ENCODE measurements at places on chromosomes 5 and 9.

DNA sequence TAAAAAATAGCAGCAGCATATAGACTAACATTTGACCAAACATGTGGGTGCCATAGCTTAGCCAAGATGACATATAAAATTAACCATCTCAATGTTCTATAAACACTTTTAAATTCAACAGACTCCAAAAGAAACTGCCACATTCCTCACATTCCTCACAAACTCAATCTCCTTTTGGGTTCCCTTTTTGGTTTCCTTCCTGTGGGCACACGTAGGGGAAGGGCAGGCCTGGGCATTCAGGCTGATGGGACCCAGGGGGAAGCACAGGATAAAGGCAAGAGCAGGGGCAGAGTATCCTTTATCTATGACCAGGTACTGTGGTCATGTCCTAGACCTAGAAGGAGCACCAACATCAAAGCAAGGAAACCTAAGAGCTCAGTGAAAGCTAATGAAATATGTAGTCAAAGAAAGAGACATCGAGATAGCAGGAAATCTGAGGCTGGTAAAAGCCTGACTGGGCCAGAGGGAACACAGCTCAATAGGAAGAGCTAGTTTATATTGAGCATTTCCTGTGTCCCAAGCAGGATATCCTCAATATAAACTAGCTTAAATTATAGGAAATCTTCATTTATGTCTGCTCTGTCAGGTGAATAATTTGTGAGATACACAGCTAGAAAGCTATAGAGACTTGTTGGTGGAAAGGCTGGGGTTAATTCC, 13.6 kb upstream of the ERAP1 start:
- no peak for DNase-seq

GRCh38 chr5:122036326-122036725, 41.7 kb downstream of the LOX start:
- no peak for DNase-seq

- DNase-seq, result no peak
These were observed 41.3 kb downstream of the RANBP17 start for GRCh38 chr5:170903075-170903474.

DNA sequence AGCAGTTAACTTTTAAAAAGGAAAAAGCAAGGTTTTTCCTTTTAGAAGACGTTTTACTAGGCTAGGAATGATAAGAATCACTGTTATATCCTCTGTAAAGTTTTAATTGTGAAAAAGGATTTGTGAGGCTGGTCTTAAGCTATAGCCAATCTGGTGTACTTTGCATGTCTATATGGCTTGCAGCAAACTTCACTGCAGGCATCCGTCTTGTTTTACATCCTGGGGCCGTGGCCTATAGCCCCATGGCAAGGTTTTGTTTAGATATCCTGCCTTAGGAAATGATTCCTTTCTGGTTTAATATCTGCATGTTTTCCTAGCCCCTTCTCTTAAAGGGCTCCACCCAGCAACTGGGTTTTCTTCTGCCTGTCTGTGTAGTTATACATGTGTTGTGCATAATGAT, 272.8 kb downstream of the ICE1 start:
- no peak for DNase-seq

DNA sequence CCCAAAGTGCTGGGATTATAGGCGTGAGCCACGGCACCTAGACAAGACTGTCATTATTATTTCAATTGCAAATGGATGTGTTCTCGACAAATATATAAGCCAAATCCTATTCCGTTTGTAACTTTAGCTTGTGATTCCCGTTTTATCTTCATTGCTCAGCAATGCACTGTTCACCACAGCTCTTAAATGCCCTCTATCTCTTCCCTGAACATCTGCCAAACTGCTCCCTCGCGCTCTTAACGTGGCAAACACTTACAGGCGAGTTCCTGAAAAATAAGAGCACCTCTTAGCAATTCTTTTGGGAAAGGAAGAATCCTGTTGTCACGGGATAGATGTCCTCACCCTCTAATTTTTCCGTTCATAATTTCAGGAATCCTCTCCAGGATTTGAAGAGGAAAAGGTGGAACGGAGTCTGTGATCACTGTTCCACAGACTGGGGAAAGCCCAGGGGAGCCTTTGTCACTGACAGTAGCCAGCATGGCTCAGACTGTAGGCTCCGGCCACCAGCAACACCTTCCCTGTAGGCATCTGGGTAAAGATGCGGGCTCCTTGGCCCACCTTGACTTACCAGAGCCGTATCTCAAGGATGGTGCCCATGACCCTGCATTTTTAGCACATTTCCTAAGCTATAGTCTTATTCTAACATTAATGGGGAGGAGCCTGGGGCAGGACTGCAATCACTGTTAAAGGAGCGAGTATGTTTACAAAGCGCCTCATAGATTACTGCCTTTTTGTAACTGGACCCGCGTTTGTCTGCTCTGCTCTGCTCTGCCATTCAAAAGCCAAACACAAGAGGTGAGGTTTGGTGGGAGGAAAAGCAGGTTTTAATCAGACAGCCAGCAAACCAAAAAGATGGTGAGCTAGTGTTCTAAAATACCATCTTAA, 20.2 kb upstream of the GNPDA1 start:
- no peak for DNase-seq

GRCh38 chr9:133059623-133060022, 2.2 kb upstream of the CEL start:
- no peak for DNase-seq

- DNase-seq, result no peak
These were observed 98.2 kb downstream of the MAP1B start for GRCh38 chr5:72205431-72206009.

DNA sequence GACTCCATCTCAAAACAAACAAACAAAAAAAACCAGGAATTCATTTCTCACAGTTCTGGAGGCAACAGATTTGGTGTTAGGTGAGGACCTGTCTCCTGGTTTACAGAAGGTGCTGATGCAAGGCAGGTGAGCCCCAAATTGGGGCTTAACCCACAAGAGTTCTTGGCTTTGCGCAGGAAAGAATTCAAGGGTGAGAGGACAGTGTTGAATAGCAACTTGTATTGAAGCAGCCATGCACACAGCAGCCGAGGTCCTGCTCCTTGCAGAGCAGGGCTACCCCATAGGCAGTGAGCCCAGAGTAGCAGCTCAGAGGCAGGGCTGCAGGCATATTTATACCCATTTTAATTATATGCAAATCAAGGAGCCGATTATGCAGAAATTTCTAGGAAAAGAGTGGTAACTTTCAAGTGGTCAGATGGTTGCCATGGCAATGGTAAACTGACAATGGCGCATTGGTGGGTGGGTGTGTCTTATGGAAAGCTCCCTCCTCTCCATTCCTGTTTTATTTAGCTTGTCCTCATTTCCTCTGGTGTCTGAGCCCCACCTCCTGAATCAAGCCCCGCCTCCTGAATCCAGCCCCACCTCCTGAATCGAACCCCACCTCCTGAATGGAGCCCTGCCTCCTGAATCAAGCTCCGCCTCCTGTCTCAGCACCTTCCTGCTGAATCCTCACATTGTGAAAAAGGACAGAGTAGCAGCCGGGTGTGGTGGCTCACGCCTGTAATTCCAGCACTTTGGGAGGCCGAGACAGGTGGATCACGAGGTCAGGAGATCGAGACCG, 34.5 kb upstream of the COL5A1 start:
- DNase-seq, result no peak

GRCh38 chr9:116156621-116157314, 3.2 kb downstream of the PAPPA start:
- no peak for DNase-seq

GRCh38 chr9:84821431-84821830, 151.9 kb downstream of the NTRK2 start:
- no peak for DNase-seq

GRCh38 chr5:165076686-165077085, 1571.3 kb downstream of the MAT2B start:
- no peak for DNase-seq

- DNase-seq, result peak; percentile 70
These were observed at the start of gene FGD3 for GRCh38 chr9:92947268-92948037. FGD3 (plus strand) TSS chr9:92947523; CDS start chr9:92976257, 28,734 bp downstream.

DNA sequence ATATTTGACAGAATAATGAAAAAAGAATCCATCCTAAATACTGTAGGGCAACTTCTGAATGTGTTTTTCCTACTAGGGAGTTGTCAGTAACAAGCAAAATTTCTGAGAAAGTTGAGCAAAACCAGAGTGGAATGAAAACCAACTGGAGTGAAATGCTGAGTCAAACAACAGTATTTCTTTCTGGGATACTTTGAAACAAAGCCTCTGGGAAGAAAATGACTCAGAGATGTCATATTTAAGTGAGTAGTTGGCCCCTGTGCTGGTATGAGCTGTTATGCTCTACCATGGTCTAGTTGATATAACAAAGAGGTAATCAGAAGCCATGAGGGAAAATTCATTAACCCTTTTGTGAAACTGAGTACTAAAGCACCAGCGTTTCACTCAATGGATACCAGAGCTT, 372.1 kb upstream of the C9orf72 start:
- DNase-seq, result no peak

GRCh38 chr5:56175021-56175420, 58.1 kb downstream of the ANKRD55 start:
- DNase-seq, result no peak

DNA sequence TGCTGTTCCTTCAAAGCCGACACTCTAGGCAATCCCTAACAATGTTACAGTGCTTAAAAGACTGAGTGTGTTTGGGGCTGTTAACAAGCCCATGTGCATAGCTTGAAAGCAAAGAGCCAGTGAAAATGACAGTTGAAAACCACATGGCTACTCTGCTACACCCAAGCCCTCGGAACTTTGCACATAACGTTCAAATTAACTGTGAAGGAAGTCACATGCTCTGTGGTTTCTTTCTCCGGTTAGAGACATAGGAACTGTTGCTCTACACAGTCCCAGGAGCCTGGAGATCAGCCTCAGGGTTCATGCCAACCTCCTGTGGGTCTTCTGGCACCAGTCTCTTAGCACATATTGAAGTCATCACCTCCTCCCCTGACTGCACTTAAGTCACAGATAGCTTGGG, 51.1 kb downstream of the C9orf152 start:
- DNase-seq, result no peak

GRCh38 chr5:144210655-144211054, 40.0 kb downstream of the KCTD16 start:
- no peak for DNase-seq

DNA sequence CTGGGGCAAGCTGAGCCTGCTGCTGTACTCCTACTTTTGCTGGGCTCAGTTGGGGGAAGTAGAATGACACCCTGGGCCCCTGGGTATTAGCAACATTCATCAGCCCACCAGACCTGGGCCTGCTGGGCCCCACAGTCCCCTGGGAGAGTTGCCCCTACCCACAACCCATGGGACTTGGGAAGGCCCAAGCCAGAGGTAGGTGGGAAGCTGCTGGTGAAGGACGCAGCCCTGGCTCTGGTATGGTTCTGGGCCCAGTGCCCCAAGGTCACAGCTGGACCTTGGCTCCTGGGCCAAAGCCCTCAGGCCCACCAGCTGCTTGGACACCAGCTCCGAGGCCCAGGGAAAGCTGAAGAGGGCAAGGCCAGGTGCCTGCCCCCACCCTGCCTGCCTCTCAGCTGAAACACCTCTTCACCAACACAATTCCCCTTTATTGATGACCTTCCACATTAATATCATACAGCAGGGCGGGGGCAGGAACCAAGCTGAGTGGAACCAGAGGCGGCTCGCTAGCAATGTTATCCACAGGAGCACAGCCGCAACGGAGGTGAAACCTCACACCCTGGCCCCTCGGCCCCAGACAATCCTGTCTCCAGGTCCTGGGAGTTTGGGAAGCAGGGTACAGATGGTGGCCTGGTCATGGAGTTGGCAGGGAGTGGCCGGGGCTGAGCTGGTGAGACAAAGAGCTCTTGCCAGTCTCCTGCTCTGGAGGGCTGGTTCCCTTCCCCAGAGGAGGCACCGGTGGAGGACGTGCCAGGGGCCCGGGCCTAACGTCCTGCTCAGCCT, 13.7 kb downstream of the DOLPP1 start:
- DNase-seq, result no peak

- no peak for DNase-seq
These were observed 92.5 kb downstream of the TLR4 start for GRCh38 chr9:117796681-117797080.

- no peak for DNase-seq
These were observed 120.9 kb downstream of the SSBP2 start for GRCh38 chr5:81629986-81630385.

- DNase-seq, result no peak
These were observed 60.9 kb upstream of the SLC2A8 start for GRCh38 chr9:127336086-127336485.

DNA sequence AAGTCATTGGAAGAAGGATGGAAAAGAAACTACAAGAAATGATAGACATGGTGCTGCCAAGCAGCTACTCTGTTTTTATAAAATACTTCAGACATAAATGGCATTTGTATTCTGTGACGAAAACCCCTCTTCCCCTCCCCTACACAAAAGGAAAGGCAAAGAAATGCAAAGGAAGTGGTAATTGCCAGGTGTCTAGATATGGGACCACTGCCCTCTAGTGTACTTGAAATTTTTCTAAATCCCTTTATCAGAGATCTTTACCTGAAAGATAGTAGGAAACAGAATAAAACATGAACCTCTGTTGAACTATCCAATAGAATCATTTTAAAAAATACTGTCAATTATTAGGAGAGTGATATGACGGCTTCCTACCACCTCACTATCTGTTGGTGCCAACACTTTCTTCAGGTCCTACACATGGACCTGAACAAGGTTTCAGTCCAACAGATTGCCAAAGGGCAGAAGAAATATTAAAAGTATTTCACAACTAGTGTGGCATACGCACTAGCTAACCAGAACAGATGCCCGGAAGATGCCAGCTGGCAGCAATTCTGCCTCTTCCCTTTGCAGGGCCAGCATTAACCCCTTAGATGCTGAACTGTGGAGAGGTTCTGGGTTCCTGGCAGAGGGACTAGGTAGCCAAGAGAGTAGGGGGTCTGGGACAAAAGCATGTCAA, 104.1 kb downstream of the TSSK1B start:
- peak; percentile 28 for DNase-seq

DNA sequence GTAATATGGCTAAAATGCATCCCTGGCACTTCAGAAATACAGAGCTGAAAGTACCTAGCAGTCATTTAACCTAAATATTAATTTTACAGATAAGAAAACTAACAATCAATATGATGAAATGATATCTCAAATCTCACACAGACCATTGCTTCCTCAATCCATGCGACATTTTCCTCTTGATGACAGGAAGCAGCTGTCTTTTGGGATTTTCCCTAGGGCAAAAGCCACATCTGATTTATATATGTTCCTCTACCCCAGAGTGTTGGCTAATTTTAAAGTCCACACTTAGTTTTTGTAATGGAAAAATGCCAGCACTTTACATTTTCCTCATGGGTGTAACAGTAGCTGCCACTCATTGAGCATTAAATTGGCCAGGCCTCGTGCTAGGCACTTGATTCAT, 47.7 kb upstream of the ITGA1 start:
- no peak for DNase-seq

GRCh38 chr5:16568875-16569580, 47.8 kb downstream of the RETREG1 start:
- DNase-seq, result no peak

All from 8988T (cell line).